ENCODE measurements at places on chromosomes 1 and 21.

DNA sequence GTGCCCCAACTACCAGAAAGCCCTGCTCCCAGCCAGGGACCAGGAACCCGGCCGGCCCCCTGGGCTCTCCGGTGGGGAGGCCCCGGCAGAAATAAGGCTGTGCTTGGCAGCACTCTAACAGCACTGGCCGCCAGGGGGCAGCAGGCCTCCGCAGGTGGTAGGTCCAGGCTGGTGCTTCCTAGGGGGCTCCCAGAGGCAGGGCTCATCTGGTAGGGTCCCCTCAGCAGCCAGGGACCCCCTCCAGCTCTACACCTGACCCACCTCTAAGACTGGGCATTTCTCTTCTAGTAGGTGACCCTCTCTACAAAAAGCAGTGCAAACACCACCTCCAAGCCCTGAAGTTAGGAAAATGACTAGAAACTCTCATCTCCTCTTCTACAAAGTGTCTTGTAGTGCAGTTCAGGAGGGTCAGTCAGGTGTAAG is 85.6 kb downstream of the STUM start:
- DNase-seq = peak; percentile 89

DNA sequence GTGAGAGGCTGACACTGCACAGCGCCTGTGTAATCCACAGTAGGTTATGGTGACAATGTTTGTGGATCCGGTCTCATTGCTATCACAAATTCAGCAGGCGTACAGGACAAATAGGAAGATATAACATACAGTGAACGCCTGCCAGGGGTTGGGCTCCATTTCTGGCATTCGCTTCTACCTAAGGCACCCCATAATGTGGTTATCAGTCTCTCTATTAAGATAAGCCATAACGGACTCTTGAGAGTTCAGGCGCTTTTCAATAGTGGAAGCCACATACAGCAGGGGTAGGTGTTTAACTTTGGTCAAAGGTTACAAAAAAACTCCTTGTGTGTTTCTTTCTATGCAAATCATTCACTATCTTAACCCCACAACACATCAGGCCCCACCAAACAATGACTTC is 72.8 kb downstream of the SIPA1L2 start:
- no peak for DNase-seq

- no peak for DNase-seq
These were observed 1797.4 kb downstream of the NCAM2 start for GRCh38 chr21:22795644-22796043.

DNA sequence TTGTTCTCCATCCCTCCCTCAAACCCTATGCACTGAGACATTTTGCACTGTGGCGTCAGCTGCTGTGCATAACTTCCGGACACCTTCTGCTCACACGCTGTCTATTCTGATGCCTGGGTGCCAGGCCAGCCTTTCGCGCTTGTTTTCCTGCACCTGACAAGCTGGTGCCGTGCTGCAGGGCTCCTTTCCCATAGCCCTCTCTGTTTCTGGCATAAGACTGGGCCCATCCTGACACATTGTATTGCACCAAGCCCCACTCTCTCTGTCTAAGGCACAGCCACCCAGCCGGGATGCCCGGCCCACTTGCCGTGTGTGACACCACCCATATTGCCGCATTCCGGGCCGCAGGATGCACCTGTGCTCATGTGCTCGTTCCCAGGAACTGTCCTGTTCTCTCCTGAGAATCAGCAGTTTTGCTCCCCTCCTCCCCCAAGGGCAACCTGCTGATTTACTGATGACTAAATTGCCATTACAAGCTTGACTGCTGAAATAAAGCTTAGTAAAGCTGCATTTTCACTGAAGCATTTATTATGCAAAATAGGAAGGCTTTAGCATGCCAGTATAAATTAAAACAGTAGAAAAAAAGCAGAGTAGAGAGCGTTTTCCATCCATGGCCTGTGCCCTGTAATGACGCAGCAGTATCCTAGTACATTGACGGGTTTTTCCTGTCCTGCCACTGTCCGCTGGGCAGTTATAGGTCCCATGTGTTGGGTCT is 88.0 kb downstream of the CD247 start:
- peak; percentile 37 for DNase-seq

DNA sequence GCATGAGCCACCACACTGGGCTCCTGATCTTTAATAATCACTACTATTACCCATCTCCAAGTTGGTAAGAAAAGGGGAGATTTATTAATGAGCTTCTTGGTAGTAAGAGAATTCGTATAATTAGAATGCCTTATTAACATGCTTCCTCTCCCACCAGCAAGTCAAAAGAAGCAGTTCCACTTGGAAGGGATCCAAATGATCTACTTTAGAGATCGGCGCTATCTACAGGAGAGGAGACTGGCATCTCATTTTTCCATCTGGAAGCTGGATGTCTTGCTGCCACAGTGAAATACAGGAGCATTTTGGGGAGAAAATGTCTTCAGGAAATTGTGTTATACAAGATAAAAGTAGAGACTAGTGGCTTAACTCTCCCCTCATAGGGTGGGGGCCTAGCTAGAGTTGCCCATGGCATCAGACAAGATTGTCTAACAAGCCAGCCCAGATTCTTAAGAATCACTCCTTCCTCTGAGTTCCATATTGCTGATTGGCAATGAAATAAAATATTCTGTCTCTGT is 33.6 kb upstream of the CAMSAP2 start:
- no peak for DNase-seq

DNA sequence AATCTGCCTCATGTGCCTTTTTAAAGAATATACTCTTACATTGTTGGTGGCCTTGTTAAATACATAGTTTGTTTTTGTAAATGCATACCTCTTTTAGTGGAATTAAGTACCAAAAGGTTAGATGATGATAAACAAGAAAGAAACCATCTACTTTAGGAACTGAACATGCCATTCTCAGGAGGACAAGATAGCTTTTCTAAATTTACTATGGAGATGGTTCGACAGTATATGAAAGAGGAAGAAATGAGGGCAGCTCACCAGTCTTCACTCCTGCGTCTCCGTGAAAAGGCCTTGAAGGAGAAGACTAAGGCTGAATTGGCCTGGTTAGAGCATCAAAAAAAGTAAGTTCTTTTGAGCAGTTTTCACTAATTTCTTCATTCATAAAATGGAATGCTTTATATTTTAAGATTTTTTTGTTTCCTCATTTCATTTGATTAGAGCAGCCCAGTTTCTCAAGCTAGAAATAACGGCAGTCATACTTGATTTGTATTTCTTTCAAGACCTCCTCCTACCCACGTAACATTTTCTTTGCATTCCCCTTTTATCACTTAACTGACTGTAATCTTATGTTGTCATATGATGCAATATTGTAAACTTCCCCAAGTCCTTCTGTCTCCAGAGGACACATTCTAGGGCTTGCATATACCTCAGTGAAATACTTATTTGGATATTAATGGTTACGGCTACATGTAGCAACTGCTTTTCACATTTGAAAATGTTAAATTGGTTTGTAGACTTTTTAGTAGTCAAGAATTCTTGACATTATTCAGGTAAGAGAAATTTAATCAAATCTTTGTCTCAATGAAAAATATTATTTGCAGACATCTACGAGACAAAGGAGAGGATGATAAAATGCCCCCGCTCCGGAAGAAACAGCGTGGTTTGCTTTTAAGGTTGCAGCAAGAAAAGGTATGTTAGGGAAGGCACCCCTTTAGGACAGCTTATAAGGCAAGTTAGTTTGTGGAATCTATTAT is 99.3 kb downstream of the CEP350 start:
- DNase-seq = no peak
